ENCODE measurements at places on chromosomes 12 and 14.

GRCh38 chr14:65492266-65492665 is 79.7 kb downstream of the FUT8 start:
- no peak for DNase-seq

- no peak for DNase-seq
These were observed 239.2 kb upstream of the CPNE8 start for GRCh38 chr12:39144613-39145061.

DNA sequence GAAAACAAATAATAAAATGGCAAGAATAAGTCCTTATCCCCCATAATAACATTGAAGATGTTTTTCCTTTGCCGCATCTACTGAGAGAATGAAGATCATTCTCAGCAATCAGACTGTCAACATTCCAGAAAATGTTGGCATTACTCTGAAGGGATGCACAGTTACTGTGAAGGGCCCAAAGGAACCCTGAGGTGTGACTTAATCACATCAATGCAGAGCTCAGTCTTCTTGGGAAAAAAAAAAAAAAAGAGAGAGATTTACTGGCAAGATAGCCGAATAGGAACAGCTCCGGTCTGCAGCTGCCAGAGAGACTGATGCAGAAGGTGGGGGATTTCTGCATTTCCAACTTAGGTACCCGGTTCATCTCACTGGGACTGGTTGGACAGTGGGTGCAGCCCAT is 41.3 kb upstream of the OR6J1 start:
- DNase-seq: peak; percentile 47

DNA sequence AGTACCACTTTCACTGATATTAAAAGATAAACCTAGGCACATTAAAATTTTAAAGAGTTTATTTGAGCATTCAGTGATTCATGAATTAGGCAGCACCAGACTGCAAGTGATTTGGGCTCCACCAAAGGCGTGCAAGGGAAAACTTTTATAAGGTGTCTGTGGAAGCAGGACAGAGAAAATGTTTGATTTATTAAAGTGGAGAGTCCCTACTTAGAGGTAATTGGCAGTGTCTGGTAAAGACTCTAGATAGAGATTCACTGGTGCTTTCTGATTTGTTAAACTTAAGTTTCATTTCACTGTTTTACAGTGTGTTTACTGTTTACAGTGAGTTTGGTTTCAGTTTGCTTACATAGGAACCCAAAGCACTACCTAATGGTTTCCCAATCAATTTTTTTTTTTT is 72.8 kb downstream of the ANKS1B start:
- no peak for DNase-seq

DNA sequence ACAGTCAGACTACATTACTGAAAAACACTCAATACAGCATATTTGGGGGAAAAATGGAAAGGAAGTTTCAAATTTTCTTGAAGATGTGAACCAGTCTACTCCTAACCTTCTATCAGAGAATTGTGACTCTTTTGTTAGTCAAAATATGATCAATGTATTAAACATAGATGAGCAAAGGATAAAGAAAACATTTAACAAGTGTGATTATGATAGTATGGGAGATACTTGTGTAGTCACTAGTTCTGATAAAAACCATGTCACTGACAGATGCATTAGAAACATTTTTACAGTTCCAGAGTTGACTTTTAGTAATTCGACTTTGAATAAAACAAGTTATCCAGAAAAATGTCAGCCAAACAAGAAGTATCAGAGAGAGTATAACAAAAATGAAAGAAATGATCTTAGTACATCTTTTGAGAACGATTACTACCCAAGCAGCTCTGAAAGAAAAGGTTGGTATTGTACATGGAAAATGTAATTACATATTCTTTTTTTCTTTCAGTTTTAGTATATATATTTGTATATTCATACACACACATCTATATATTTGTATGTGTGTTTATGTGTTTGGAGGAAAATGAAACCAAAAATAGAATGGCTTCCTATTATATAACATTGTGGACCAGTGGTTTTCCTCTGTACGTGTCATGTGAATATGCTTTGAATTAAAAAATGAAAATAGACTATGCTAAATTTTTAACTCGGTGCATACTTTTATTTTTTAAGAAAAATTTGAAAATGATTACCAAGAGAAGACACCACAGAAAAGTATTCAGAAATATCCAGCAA is 63.3 kb upstream of the ABCD2 start:
- DNase-seq: no peak

- no peak for DNase-seq
These were observed 9.6 kb downstream of the OR6S1 start for GRCh38 chr14:20631880-20632389.

GRCh38 chr12:62683776-62684569 is 217.3 kb downstream of the MON2 start:
- no peak for DNase-seq

DNA sequence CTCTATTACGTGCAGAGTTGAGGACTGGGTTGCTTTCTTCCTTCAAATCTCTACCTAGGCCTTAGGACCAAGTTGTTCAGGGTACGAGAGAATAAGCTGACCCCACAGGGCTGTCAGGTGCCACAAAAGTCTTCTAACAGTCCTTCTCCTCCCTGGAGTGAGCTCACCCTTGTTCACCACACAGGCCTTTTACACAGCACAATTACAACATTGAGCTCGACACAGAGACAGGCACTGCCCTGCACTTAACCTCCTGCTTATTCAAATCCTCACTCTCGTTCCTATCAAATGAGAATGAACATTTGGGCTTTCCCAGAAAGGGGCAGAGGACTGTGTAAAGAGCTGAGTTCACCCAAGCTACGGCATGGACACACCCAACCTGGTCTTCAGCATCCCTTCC is 2.4 kb downstream of the GALNT6 start:
- DNase-seq: no peak

DNA sequence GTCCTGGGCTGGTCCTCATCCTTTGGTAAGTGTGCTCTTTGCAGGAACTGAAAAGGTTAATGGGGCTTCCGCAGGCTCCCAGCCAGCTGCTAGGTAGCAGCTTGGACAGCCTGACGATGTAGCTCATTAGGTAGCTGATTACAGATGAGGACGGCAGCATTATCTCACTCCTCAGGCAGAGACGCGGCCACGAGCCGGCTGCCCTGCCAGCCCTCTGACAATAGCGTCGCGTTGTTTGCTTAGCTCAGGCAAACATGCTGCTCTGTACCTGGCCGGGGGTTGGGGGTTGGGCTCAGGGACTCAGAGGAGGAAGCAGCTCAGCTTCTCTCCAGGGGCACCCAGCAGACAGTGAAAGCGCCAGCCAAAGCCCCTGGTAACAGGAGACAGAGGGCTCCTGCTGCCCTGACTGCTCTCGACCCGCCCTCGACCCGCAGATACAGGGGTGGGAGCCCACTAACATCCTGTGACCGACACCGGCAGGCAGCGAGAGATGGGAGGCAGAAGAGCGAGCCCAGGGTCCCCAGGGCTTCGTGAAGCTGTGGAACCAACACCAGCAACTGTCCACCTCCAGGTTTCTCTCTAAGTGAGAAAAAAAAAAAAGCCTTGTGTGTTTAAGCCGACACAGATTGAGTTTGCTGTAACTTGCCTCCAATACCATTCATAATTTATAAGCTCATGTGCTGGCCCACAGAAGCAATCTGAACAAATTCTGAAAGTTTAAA is 53.4 kb upstream of the DLK1 start:
- no peak for DNase-seq

- no peak for DNase-seq
These were observed 70.4 kb downstream of the FUT8 start for GRCh38 chr14:65482757-65483438.

DNA sequence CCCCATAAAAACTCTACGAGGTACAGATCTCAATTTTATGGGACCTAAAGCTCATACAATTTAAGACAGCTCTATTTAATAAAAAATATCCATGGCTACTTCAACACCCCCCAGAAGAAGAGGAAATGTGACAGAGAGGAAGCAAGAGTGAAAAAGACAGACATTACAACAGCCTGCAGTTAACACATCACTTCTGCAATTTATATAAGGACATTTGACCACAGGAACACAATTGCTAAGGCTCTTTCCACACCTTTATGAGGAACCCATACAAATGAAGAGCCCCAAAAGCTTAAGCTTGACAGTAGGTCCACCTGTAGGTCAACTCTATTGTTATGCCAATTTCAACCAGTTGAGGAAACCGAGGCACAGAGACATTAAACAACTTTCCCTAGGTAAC is 5.6 kb downstream of the OR10P1 start:
- no peak for DNase-seq

- DNase-seq: no peak
These were observed 132.3 kb upstream of the CRY1 start for GRCh38 chr12:107225635-107226034.

DNA sequence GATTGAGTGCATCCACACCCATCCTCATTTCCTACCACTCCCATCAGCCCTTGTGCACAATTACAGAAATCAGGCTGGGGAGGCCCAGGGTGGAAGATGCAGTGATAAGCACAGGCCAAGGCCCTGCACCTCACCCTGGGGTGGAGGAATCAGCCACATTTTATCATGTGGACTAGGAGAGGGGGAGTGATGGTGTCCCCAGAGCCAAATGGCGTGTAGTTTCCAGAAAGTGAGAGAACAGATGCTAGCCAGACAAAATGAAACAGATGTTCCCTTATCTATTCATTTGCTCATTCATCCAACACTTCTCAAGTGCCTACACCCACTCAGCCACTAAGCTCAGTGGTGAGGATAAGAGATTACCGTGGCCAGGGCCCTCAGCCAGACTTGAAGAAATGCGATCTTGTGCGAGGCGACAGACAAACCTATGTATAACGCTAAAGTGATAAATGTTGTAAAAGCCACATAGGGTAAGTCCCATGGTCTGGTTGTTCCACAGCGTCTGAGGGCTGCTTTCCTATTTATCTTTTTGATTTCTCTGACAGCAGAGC is 93.6 kb downstream of the STAB2 start:
- DNase-seq: peak; percentile 62

- DNase-seq: no peak
These were observed 7.4 kb downstream of the MARK3 start for GRCh38 chr14:103392572-103392971.

- no peak for DNase-seq
These were observed 108.7 kb upstream of the FUT8 start for GRCh38 chr14:65303899-65304222.

DNA sequence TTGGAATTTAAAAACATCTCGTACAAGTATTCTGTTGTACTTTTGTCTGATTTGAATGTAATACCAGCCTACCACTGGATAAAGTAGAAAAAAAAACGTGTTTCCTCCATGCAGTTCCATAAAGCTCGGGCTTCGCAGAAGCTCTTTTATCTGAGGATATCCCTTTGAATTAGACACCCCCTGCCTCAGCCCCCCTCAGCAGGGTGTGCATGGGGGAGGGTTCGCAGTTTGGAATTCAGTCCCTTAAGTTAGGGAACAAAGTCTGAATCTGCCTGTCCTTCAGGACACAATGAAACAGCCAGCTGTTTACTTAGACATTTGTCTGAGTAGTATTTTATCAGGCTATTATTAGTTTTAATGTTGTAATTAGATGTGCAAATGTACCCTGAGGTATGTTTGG is 234.0 kb upstream of the CAND1 start:
- DNase-seq: no peak

DNA sequence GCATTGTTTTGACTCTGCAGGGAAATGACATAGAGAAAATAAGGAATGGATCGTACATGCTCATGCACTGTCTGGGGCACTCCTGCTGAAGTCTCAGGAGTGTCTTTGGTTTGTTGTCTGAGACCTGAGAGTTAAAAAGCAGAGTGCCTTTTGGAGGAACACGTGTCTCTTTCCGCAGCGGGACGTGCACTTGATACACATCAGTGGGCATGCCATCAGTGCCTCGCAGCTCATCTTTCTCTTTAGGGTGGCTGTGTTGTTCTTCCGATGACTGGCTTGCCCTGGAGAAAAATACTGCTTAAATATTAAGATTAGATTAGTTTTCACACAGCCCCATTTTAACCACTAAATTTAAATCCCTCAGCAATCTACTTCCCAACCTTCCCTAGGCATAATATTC is 835.9 kb downstream of the DIO2 start:
- no peak for DNase-seq

DNA sequence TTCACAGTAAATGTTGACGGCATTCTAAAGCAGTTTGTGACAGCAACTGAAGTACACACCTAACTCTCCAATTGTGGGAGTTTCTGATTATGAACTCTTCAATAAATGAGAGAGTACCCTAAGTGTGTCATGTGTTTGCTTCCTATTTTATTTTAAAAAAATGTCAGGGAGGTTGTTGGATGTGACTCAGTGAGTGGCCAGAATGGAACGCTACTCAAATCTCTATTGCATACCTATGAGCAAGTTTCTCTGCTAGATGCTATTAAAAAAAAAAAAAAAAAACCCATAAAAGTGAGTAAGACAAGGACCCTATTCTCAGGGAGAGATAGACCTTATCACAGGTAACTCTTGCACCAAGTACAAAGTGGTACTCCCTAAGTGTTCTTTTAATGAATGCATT is 256.6 kb downstream of the BTG1 start:
- DNase-seq: no peak

DNA sequence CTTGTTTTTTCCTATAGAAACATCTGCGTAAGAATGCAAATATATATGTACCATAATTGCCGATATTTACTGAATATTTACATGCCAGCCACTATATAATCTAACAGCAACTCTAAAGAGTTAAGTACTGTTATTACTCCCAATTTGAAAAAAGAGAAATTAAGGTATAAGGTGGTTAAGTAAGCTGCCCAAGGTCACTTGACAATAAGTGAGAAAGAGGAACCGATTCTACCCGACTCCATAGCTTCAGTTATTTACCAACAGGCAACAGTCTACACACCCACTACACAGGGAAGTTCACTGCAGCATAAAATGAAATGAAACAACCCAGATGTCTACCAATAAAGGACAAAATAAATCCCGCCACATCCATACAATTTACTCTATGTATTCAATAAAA is 1.1 kb downstream of the MIS18BP1 start:
- peak; percentile 15 for DNase-seq

GRCh38 chr14:100715803-100716202 is 10.9 kb upstream of the DLK1 start:
- DNase-seq: no peak

GRCh38 chr14:28161040-28161439 is 605.5 kb upstream of the FOXG1 start:
- no peak for DNase-seq

GRCh38 chr12:31931796-31932715 is 27.2 kb upstream of the RESF1 start:
- no peak for DNase-seq

DNA sequence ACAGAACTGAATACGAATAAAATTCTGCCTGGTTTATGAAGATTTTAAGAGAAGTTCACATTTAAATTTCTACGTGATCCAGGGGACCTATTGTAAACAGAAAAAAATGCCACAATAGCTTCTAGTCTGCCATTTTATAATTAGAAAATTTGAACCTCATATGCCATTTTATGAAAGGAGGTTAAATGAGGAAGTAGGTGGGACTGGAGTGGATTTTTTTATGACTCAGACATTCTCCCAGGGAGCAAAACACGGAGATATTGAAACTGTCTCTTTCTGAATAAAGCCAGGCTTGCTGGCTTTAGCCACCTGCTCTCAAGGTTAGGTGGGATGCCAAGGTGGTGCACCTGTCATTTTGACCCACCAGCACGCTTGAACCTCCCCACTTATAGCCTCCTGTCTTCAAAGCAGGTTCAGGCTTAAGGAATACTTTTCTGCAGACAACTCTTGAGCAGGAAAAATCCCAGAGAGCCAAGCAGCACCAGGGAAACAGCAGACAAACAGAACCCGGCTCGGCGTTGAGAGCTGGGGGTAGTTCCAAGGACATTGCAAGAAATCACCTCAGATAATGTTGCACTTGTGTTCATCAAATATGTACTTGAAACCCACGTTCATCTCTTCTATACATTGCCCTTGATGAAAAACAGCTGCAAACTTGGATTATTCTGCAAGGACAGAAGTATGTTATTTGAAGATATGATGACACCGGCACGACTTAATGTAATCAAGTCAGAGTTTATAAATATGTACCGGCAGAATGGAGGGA is 203.7 kb downstream of the PPM1H start:
- no peak for DNase-seq

GRCh38 chr14:56886471-56887062 is 76.3 kb upstream of the OTX2 start:
- no peak for DNase-seq

Data from SK-N-DZ (cell line).